ENCODE measurements at places on chromosomes 2 and 18.

DNA sequence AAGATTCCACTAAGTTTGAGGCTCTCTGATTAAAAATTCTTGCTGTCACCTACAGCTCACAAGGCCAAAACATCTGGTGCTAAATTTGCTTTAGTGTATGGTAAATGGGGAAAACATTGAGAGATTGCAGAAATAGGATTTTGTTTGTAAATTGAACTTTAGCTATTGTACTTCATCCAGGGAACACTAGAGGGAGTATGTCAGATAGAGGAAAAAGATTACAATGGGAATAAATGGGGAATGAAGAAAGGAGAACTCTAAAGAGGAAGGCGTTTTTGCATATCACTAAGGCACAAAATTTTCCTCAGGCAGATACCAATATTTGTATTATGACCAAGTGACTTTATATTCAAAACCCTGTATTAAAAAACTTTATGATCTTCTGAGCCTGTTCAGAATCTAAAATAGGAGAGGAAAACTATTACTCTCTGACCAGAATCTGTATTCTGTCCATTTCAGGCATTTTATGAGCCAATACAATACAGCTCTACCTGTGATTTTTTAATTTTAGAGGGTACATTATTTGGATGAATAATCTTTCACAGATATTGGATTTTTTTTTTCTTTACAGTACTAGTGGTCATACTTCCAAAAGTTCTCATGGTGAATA lies 52.3 kb upstream of the ITGB6 start:
- DNase-seq = no peak

- no peak for DNase-seq
These were observed 19.7 kb downstream of the EVA1A start for GRCh38 chr2:75540994-75541393.

GRCh38 chr2:168443818-168444217 lies 12.3 kb upstream of the CERS6 start:
- no peak for DNase-seq

- no peak for DNase-seq
These were observed 4.8 kb downstream of the ONECUT2 start for GRCh38 chr18:57439985-57440330.

DNA sequence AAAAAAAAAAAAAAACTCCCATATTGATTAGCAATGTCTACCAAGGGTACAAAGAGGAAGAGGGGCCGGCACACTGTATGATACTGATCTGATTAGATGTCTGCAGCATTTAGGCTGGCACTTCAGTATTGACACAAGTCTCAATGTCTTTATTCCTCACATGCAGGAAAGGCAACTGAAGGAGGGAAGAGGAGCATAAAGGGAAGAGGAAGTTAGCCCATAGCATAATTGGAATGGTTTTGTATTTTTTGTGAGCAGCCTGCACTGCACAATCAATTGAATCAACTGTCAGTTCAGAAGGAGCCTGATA lies 79.0 kb downstream of the DNER start:
- no peak for DNase-seq

GRCh38 chr18:45671321-45671720 lies 52.7 kb upstream of the SLC14A1 start:
- no peak for DNase-seq
